ENCODE measurements at places on chromosomes 16 and 17.

DNA sequence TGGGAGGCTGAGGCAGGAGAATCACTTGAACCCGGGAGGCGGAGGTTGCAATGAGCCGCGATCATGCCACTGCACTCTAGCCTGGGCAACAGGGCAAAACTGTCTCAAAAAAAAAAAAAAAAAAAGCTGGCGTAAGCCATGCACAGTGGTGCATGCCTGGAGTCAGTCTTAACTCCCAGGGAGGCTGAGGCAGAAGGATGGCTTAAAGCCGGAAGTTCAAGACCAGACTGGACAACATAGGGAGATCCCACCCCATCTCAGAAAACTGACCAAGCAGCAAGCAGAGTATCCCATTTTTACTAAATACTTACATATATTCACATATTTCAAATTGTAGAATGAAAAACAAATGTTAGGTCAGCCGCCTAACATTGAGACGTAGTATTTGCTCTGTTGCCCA, 4.6 kb downstream of the NT5C start:
- DNase-seq = no peak

GRCh38 chr17:53687324-53687723, 135.4 kb upstream of the KIF2B start:
- no peak for DNase-seq

GRCh38 chr16:8686031-8686621, 11.7 kb downstream of the ABAT start:
- peak; percentile 37 for DNase-seq

- DNase-seq = peak; percentile 46
These were observed 25.2 kb upstream of the SMPD3 start for GRCh38 chr16:68473358-68474070.

DNA sequence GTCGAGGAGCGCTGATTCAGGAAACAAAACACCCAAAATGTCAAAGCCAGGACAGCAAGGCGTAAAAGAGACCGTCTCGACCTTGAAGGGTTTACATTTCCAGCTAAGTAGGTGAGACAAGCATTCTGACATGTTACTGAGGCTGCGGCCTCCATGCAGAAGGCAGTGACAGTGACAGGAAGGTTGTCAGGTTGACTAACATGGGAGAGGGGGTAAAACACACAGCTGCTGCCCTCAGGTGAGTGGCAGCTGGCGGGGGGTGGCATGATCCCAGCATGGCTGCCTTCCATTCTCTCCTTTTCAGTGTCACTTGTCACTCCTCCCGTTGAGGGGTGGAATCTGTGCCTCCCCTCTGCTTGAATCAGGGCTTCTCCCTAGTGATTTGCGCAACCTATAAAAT, 31.9 kb upstream of the CRHR1 start:
- DNase-seq = no peak

DNA sequence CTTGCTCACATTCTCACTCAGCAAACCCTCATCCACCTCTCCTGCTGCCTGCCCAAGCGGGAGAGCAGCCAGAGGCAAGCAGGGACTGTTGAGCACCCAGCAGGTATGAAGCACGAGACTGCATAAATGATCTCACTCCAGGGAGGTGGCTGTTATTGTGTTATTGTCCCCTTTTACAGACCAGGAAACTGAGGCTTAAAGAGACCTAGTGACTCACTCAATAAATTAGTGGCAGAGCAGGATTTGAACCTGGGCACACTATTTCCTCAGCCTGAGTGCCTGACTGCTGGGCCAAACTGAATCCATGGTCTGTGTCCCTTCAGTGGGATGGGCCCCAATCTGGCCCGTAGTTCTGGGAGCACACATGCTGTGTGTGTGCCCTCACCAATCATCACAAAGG, 12.3 kb upstream of the MAP2K3 start:
- no peak for DNase-seq

DNA sequence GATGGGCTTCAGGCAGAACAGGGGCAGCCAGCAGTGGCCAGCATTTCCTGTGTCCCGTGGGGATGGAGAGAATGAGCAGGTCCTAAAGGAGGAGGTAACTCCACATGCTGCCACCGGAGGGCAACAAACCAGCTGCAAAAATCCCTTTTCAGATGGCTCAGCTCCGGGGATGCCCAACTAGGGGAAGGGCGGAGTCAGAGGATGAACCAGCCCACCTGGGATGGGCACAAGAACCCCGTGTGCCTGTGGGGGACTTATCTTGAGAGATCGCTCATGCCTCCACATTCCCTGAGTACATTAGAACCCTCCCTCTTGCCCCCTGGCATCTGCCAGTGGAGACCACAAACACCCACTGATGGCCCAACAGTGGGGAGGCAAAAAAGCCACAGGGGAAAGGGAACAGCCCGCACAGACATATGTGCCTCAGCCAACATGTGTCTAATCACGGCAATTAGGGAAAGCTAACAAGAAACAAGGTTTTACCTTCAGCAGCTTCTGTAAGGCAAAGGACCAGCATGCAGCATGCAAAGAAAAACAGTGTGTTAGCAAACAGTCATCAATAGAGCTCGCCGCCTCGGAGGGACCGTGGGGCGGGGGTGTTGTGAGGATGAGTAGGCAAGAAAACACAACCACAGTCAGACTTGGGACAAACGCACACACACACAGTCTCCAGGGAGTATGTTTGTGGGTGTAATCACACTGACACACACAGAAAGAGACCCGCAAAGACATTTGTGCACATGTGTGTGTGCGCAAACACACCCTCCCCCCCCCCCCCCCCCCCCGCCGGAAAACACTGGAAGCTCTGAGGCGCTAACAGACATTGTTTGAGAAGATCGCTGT, 64.0 kb downstream of the MYO18A start:
- DNase-seq = no peak

DNA sequence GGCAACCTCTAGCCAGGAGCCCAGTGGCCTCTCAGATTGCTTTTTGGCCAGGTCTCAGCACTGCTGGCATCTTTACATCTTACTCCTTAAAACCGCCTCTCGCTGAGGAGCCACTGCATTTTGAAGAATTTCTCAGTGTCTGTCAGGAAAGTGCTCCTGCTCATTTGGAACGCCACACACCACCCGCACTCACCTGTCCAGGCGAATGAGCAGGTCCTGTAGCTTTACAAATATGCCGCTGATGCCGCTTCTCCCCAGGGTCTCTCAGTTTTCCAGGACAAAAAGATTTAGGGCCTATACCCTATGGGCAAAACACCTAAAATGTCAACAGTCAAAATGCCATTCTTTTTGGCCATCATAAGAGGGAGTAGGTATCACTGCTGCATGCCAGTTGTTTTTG, 22.1 kb downstream of the CYB561 start:
- no peak for DNase-seq

DNA sequence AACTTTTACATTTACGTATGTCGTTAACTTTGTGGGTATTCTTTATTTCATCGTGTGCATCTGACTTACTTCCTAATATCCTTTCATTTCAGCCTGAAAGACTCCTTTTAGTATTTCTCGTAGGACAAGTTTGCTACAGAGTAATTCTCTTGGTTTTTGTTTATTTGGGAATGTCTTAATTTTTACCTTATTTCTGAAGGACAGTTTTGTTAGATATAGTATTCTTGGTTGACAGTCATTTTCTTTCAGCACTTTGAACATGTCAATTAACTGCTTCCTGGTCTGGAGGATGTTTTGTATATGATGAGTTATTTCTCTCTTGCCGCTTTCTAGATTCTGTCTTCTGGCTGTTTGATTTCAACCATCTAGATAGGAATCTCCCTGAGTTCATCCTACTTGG, 109.2 kb upstream of the NACA2 start:
- DNase-seq = no peak

- peak; percentile 50 for DNase-seq
These were observed 9.4 kb upstream of the CMTM4 start for GRCh38 chr16:66705790-66706505.

GRCh38 chr16:67024384-67025209, 4.4 kb upstream of the CBFB start:
- DNase-seq = no peak

- no peak for DNase-seq
These were observed 2.0 kb downstream of the MARF1 start for GRCh38 chr16:15640966-15641365.

DNA sequence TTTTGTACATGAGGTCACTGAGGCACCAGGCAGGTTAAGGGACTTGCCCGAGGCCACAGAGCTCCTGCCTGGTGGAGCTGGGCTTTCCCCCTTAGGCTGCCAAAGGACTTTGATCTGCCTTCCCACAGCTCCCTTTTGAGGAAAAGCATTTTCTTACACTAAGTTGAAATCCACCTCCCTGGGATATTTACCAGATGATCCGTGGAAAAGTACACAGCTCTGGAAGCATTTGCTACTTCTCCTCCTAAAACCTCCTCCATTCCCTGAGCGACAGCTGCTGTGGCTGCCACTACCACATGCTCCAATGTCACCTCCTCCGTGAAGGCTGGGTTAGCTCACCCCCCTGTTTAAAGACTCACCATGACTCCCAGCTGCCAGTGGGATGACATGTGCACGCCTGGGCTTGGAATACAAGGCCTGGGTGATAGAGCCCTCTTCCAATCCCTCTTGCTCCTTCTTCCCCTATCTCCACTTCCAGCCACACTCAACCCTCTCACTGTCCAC, 1.2 kb upstream of the MPRIP start:
- DNase-seq = peak; percentile 42

GRCh38 chr17:63150490-63150889, 184.5 kb downstream of the TANC2 start:
- DNase-seq = no peak

- DNase-seq = no peak
These were observed 4.8 kb downstream of the IRX5 start for GRCh38 chr16:54935266-54935968.

DNA sequence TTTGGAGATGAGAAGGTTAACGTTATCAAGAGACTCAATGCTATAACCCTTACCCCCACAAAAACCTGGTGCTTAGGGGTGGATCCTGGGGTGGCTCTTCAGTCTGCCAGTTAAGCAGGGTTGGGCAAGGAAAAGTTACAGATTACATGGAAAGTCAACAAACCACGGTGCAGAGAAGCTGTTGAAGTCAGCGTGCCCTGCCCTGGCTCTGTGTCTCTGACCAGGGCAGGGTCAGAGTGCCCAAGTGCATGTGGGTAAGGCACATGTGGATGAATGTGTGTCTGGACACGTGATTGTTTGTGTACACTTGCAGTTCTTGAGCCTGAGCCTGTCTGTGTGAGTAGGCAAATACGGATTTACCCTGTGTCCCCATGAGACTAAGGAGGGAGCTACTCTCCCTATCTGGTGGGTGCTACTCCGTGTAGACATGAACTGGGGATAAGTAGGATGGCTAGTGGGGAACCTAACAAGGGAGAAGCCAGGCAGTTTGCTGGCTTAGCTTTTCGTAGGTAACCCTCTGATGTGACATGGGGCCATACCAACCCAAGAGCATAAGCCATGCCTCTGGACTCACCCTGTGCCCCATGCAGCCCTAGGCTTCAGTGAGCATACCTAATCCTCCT, 5.5 kb downstream of the IGFBP4 start:
- DNase-seq = no peak

DNA sequence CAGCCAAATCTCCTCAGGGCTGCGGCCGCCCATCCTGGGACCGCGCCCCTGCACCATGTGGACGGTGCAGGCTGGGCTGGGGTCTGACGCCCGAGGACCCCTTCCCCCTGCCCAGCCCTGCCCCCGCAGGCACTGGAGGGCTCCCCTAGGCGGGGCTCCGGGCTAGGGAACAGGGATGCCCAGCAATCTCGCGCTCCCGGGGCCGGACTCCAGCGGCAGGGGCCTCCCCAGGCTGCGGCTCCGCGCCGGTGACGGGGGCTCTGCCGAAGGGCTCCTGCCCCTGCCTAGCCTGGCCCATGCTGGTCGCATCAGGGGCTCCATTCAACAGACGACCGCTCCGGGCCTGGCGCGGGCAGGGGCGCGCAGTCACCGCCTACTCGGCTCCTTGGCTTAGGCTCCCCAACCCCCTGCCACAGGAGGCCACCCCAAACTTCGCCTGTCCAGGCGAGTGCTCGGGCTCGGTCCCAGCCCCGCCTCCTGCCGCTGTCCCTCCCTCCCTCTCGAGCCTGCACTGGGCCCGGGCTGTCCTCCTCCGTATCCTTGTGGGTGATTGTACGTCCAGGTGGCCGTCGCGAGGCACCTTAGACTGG, 27.4 kb upstream of the ADORA2B start:
- no peak for DNase-seq

DNA sequence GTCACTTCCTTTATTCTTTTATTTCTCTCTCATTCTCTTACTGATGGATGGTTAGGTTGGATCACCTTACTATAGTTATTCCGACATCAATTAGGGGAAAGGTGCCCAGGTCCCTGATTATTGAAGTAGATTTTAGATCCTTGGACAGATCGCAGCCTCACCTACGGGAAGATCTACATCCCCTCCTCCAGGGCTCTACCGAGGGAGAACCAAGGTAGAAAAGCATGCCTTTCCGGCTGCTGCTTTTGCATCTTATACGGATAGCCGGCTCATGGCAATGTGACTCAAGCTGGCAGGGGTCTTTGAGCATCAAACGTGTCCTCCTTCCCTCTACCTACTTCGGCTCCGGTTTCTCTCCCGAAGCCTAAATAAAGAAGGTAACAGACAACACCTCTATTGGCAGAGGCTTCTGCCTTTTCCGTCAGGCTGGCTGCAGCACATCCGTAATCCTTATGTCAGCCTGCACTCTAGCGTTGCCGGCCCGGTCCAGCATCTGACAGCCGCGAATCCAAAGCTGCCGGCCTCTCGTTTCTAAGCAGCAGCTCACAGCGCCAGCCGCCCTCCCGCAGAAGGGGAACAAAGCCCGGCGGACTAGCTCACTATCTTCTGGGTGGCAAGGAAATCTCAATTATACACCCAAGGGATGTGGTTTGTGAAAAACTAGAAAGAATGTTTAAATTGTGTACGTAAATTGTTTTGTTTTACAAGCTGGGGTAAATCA, 46.9 kb downstream of the IRX6 start:
- peak; percentile 72 for DNase-seq

DNA sequence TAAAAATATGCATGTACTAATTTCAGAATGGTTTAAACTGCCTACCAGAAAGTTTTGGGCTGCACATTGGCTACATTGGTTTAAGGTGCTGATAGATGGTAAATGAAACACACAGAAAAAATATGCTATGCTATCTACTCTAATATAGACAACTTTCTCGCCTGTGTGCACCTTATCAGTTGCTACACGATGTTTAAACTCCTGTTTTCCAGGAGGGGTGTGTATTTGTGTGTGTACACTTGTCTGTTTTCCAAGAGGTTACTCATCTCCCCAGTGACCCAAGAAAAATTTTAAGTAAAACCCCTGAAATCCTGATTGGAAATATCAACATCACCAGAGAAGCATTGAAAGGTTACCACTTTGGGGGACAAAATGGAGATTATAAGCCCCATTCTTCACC, 21.6 kb upstream of the PSMC5 start:
- DNase-seq = no peak

Data from pons (tissue), 1 donor.